Ascending aorta (tissue), 2 donors: ENCODE measurements at places on chromosomes 3 and 15.

DNA sequence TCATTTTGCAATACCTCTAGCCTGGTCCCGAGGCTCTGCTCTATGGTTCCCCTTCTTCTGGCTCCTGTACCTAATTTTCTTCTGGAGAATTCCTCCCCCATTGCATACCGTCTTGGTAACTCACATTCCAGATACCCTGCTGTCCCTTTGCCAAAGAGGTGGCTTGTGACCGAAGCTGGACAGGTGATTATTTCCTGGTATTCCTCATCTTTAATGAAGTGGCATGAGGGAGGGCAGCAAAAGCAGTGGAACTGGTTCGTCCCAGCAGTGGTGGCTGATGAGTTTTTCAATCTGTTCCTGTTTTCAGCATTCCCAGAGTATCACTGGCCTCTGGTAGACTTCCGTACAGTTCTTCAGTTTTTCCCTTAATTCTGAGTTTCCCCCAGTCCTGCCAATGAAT lies 186.2 kb upstream of the CADPS start:
- DNase-seq: no peak

DNA sequence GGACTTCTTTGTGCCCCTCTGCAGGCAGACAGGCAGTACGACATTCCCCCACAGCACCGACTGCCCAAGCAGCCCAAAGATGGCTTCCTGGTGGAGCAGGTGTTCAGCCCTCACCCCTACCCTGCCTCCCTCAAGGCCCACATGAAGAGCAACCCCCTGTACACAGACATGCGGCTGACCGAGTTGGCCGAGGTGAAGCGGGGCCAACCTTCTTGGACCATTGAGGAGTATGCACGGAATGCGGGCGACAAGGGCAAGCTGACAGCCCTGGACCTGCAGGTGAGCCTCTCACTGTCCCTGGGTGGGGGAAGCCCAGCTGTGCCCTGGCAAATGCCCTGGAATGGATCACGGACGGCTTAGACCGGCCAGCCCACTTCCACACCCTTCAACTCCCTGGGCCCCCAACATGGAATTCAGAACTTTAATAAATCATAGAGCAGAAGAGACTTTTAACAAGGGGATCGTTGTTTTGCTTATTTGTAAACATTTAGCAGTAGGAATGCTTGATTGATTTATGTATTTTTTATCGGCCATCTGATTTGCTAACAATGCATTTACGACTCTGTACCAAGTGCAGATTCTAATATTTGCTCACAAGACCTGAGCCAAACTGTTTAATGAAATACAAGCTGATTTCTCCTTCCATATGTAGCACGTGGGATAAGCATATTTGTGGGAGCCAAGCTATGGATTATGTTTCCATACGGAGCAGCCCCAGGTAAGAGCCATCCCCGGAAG lies 31.1 kb downstream of the MINAR1 start:
- DNase-seq: no peak

DNA sequence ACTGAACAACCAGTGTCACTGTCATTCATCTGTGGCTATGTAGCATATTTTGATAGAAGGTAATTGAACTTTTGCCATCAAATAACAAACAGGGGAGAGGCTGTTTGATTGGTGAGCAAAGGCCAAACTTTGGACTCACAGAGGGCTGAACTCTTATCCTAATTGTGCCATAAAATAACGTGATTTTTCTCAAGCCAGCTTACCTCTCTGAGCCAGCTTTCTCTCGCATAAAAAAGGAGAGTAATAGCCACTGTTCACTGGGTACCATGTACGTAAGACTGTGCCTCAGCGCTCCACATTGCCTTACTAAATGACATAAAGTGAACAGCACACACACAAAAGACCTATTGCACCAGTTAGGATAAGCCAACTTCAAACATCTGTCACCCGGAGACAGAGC lies 216.9 kb downstream of the LRTM1 start:
- no peak for DNase-seq

DNA sequence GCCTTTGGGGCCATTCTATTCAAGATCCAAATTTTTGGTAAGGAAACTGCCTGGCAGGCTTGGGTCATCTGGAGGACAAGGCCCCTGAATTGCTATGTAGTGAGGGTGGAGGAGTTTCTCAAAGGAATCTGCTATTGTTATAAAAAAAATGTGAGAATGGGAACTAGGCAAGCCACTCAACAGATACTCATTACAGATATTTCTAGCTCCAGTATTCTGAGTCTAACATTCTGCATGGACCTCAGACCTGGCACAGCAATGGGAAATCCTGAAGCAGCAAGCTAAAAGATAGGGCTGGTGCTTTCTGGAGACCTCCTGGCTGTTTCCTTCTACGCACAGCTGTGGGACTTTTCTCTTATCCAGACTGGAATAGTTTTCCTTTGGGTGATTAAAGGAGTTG lies 430.7 kb upstream of the RBMS3 start:
- DNase-seq: no peak

DNA sequence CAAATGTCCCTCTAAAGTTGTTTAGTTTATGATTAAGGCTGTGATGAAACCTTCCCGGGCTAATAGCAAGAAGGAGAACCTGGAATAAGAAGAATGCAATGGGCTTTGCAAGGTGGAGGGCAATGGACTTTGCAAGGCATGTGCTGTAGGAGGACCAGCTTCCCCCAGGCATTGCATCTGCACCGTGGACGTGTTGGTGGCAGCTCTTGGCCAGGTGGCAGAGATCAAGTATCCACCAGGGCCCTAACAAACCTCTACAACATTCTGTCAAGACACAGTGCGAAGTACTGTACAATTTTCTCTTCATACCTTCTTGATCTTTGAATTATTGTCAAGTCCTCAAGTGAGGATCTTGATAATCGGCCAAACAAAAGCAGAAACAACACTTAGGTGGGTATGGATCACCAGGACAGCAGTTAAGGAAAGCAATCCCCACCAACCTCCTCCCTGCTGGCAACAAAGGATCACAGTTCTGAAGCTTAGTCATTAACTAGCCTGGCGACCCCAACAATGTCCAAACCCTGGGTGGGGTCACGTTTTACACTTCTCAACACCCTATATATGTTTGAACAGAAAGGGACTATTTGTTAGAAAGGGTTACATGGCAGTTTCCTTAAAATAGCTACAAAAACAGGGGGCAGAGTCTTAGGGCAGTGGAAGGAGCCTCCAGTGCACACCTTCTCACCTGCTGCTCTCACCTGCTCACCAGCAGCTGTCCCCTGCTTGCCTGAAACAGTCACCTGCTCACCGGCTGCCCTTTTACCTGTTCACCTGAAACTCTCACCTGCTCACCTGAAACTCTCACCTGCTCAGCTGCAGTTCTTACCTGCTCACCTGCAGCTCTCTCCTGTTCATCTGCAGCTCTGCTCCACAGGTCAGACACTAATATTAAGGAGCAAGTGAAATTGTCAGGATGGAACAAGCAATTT lies 137.9 kb upstream of the LIPC start:
- no peak for DNase-seq

- DNase-seq: no peak
Observed at GRCh38 chr3:156321945-156322344, 201.6 kb downstream of the KCNAB1 start.

DNA sequence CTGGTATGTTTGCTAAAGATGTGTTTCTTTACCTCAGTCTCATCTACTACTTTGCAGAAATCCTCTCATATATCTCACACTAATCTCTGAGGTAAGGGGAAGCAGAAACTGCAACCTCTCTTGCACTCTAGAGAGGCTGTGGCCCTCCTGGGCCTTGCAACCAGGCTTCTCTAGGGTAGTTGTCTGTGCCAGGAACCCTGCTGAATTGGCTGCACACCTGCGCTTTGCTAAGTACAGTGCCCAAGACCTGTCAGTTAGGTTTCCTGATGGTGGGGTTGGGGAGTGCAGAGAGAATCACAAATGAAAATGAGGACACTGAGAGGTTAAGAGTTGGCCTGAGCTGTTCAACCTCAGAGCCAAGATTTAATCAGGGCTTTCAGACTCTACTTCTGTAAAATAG lies 117.2 kb upstream of the PLXNA1 start:
- no peak for DNase-seq

DNA sequence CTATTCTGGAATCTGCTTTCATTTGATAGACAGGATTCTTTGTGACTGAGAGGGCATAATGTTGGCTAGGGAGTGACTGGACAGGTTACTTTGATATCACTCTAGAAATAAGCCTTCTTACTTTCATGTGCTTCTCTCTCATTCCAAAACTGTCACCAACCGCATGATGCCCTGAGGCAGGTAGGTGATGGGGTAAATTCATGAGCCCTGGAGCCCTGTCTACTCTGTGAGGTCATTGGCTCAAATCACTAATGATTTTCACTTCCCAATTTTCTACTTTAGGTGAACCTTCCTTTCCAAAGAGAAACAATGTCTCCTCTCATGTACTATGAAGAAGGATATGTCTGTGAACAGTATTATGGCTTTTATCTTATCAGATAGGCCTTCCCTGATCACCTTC lies 596.7 kb downstream of the TUSC7 start:
- DNase-seq: no peak

DNA sequence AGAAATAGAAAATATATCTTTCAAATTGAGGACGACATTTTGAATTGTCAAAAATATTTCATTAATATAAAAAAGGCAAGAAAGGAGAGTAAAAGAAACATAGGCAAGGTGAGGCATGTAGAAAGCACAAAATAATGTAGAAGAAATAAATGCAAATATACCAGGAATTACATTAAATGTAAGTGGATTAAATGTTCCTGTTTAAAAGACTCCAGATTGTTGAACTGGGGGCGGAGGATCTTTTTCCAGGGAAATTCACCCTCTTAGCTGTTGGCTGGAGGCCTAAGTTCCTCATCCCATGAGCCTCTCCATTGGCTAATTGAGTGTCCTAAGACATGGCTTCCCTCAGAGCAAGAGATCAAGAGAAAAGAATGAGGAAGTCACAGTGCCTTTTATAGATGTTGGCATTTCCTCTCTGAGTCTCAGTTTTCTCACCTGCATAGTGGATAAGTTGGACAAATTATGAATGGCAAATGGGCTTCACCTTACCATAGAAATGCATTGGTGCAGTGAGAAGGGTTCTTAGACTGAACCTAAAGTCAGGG lies 147.4 kb upstream of the SMAD3 start:
- DNase-seq: no peak

- DNase-seq: no peak
Observed at GRCh38 chr3:41029356-41029755, 169.9 kb upstream of the CTNNB1 start.

DNA sequence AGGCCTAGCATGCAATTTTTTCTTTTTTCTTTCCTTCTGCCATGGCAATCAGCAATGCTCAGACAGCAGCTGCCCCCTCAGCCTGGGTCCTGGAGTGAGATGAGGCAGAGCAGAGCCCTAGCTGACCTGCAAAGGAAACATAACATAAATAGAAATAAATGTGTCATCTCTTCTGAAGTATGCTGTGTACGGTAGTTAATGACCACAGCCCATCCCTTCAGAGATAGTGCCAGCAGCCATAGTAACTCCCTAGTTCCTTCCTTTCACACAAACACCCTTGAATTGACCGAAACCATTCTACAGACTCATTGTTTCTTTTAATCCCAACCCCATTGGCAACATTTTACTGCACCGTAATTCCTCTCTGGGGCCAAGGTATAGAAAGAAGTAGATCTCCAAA lies 8.4 kb upstream of the CD47 start:
- no peak for DNase-seq

- DNase-seq: no peak
Observed at GRCh38 chr3:149777414-149778214, 14.7 kb downstream of the ANKUB1 start.

DNA sequence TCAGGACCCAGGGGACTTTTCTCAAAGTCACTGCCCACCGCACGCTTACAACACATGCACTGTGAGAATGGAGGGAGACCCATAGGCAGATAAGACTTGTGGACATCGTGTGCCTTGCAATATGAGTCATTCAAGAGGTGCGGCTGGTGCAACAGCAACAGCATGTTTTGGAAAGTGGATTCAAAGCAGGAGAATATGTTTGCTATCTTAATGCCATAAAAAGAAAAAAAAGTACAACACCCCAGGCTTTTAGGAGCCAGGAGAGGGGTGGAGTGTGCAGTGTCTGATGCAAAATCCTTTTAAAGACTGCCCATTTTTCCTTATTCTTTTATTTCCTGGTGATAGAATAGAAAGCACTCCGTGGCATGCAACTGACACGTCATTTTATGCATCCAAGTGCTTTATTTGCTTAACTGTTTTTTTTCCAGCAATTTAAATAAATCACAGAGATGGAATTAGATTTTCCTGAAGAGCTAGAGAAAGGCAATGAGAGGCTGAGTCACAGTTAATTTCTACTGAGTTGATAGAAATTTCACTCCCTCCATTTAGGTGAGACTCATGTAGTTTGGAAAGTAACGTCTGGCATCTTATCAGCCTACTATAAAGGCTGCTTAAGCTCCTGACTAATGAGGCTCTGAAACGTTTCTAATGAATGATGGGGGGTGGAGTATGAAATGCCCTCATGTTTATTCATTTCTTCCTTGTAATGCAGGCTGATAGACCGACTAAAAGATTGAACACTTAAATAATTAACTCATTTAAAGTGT lies 96.4 kb downstream of the NSUN3 start:
- DNase-seq: no peak

DNA sequence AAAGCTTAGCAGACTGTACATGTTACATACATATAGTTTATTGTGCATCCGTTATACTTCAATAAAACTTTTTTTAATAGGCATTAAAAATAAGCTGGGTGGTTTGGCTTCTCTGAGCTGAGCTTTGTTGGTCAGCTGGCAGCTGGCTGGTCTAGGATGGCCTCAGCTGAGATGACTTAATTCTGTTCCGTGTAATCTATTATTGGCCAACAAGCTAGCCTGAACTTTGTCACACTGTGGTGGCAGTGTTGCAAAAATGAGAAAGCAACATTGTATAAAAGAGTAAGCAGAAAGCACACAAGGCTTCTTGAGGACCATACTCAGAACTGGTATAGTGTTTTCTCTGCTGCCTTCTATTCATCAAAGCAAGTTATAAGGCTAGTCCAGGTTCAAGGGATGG lies 45.2 kb downstream of the CGGBP1 start:
- DNase-seq: no peak

DNA sequence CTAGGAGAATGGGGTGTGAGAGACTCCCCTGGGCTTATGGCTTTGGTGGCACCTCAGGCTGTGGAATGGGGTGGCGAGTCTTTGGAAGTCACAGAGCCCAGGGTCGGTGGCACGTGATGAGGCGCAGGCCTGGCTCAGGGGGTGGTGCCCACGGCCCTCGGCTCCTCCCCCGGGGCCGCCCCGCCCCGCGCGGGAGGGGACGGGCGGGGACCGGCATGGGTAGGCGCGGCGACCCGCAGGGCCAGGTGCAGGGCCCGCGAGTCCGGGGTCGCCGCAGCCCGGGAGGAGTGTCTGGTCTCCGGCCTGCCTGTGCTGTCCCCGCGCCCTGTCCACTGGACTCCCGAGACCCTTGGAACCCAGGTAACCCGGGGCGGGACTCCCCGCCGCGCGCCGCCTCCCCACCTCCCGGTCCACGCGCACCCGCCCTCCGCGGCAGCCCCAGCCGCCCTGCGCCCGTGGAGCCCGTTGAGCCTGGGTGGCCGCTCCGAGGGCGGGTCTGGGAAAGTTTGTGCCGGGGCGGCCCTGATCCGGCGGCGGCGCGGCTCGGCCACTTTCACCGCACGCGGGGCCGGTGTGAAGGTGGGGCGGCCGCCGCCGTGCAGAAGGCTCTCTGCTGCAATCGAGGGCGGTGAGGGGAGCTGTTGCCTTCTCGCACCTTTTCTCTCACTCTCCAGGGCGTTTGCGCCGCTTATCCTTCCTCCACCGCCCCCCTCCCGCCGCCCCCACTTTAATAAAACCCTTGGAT lies at the start of gene PAQR5:
Gene PAQR5, plus strand, starts transcription at position 216 of the 745 bp plus-strand sequence. CDS start 61,169 bp downstream, outside the sequence.
- DNase-seq: no peak

GRCh38 chr3:44414517-44415090 lies 62.9 kb downstream of the ZNF445 start:
- DNase-seq: no peak
